Stimulated activated CD8-positive, alpha-beta memory T cell treated with anti-CD3 and anti-CD28 coated beads, Interleukin-4, amount 100 ng/mL, for 1 hour (primary cell): ENCODE measurements at places on chromosomes 4 and X.

DNA sequence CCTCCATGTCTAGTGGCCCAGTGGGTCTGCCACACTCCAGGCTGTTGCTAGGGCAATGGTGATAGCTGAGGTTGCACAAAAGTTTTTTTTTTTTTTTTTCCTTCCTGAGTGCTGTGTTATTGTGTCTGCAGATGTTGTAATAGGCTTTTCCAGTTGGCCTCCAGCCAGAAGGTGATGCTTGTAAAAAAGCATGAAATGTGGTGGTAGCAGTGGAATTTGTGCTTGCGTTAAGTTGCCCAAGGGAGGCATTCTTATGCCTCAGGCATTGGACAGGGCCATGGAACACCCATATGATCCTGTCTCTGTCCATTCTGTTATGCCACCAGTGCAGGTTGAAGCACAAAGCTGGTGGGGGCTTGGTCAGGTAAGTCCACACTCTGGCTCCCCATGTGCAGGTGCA lies 660.5 kb upstream of the SPANXN1 start:
- DNase-seq, result no peak

DNA sequence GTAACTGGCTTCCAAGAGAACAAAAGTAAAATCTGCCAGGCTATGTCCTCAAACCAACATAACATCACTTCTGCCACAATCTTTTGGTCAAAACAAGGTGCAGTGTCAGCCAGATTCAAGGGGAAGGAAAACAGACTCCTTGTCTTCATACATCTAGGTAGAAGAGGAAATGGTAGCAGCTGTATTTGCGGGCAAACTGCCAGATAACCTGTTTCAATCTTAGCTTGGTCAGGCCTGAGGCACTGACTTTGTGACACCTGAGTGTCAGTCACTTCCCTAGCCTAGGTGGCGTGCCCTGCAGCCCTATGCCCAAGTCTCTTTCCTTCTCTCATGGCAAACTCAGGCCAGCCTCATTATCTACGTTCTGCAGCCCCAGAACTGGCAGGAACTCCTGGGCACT lies 146.2 kb upstream of the JADE1 start:
- no peak for DNase-seq

DNA sequence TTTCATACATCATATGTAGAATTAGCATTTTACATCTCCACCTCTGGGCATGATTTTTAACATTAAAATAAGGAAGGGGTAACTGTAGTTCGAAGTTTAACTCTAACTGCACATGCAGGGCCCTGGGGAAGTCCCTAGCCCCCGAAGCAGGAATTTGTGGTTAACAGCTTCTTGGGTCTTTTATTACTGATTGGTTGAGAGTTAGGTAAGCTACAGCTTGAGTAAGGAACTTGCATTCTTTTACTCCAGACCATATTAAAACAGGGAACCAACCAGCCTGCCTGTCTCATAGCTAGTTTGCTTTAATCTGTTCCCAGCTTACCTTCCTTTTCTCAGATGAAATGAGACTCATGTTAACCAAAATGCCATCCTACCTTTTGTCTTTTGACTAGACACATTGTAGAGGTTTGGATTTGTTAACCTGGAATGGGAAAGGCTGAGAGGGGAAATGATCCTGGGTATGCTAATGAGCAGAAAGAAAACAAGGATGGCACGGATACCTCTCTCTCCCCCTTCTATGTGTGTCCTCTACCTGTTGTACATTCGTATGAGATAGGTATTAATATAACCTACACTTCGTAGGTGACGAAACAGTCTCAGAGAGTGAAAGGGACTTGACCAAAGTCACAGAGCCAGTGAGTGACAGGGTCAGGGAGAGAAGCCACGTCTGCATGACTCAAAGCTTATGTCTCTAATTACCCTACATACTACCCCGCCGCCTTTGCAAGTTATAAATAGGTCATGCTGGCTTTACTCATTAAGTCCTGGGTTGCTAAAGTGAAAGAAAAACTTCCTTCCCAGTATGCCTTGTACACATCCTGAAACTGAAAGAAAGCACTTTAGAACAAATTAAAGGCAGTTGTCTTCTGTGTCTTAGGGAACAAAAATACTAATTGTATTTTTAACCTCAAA lies 119.5 kb upstream of the AFF2 start:
- peak; percentile 6 for DNase-seq

DNA sequence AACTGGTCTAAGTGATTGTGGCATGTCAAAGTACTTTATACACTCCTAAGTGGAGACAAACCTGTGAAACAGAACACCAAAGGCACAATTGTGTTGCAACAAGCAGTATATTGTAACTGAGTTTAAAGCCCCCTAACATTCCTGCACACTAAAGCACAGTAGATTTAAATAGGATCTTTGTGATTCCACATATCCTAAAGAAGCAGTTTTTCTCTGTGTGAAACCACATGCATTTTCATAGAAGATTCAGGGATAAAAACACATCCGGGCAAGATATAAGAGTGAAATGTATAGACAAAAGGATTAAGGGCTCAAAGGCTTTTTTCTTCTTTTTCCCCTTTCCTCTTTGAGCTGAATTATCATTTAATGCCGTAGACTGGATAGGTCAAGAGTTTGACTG lies 82.2 kb downstream of the ANK2 start:
- no peak for DNase-seq

GRCh38 chrX:30663322-30663721 lies 10.1 kb downstream of the GK start:
- DNase-seq, result no peak

DNA sequence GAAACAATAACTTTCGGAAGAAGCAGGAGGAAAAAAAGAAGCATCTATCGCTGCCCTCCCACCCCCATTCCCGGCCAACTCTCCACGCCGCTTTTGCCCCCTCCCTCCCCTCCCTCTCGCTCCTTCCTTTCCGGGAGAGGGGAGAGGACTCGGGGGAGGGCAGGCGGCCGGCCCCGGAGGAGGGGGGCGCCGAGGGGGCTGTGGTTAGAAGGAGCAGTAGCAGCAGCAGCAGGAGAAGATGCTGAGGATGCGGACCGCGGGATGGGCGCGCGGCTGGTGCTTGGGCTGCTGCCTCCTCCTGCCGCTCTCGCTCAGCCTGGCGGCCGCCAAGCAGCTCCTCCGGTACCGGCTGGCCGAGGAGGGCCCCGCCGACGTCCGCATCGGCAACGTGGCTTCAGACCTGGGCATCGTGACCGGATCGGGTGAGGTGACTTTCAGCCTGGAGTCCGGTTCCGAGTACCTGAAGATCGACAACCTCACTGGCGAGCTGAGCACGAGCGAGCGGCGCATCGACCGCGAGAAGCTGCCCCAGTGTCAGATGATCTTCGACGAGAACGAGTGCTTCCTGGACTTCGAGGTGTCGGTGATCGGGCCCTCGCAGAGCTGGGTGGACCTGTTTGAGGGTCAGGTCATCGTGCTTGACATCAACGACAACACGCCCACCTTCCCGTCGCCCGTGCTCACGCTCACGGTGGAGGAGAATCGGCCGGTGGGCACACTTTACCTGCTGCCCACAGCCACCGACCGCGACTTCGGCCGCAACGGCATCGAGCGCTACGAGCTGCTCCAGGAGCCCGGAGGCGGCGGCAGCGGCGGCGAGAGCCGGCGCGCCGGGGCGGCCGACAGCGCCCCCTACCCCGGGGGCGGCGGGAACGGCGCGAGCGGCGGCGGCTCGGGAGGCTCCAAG lies 1.3 kb downstream of the PCDH7 start:
- DNase-seq, result no peak

GRCh38 chr4:80312124-80312523 lies 23.4 kb upstream of the CFAP299 start:
- DNase-seq, result no peak

- DNase-seq, result no peak
Observed at GRCh38 chr4:54090804-54091623, 8.9 kb upstream of the GSX2 start.

DNA sequence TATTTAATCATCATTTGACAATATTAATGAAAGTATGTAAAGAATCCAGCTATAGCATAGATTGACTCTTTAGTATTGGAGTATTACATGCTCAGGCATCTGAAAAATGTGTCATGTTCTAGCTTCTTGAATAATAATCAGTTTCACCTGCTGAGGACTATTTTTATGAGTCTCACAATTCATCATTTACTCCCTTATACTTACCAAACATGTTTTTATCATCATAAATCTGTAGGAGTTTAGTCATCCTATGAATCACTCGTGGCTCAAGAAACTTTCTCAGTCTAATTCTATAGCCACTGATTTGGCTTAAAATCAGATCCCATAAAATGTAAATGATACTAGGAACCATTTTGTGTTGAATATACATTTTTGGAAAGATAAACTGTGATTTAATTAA lies 1616.1 kb downstream of the C4orf33 start:
- no peak for DNase-seq

DNA sequence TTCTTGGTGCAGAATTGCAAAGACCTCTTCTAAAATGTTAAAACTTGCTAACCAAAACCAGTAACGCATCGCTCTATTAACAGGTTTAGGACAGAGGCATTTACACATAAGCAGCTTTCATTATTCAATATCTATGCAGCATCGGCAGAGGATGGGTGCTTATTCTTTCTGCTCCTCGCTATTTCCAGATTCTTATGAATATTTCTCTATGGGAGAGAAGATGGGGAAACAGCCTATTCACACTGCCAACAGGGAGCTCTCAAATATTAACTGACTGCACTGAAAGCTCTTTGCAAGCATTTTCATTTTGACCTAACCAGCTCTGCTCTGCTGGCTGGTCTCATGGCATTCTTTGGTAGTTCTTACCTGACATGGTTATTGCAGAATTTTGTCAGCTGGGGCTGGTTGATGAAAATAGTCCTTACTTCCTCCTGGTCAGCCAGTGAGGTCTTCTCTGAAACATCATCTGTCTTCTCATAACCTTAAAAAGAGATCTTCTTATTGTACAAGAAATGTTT lies 30.2 kb downstream of the ATP8A1 start:
- no peak for DNase-seq

GRCh38 chrX:68409194-68409593 lies 24.1 kb downstream of the OPHN1 start:
- no peak for DNase-seq

GRCh38 chrX:43505769-43506168 lies 150.3 kb upstream of the MAOA start:
- DNase-seq, result no peak

- DNase-seq, result no peak
Observed at GRCh38 chr4:19236473-19236872, 1015.2 kb upstream of the SLIT2 start.

GRCh38 chr4:127782275-127783025 lies at the start of gene HSPA4L:
Gene HSPA4L, plus strand, starts transcription at chr4:127782322. Its CDS starts 229 bp downstream, at chr4:127782551.
- DNase-seq, result no peak
